ENCODE measurements at places on chromosomes 4 and X.

GRCh38 chr4:118993333-118993732 is 104.7 kb downstream of the SYNPO2 start:
- DNase-seq: no peak

- DNase-seq: no peak
These were observed 223.4 kb downstream of the FAM47B start for GRCh38 chrX:35166023-35166422.

GRCh38 chrX:107107459-107107858 is 11.2 kb downstream of the RBM41 start:
- no peak for DNase-seq

- DNase-seq: no peak
These were observed 51.5 kb upstream of the FAM241A start for GRCh38 chr4:112093636-112094202.

DNA sequence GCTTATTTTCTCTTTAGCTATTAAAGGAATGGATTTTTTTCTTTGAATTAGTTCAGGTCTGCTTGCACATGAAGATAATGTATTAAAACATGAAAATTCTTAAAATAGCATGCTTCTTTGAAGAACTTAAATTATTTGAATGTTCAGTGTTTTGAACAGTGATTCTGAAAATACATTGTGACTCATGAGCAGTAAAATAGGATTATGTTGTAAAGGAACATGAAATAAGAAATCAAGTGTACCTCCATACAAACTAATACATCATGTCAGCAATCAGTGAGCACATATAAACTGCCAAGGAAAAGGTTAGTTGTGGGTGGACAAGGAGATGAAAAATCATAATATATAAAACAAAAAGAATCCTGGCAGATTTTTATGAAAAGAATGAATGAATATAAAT is 66.1 kb downstream of the SNX25 start:
- DNase-seq: no peak

DNA sequence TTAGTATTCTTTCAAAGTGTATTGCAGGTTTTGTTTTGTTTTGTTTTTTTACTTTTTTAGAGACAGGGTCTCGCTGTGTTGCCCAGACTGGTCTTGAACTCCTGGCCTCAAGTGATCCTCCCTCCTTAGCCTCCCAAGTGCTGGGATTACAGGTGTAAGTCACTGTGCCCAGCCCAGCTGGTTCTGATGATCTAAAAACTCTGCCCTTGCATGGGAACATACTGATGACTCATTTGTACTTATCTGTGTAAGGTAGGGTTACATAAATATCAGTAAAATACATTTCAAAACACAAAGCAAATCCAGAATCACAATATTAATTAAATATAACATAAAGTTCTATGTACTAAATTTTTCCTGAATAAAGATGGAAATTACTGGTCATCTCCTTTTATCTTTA is 7.4 kb upstream of the SLC9B1 start:
- no peak for DNase-seq

DNA sequence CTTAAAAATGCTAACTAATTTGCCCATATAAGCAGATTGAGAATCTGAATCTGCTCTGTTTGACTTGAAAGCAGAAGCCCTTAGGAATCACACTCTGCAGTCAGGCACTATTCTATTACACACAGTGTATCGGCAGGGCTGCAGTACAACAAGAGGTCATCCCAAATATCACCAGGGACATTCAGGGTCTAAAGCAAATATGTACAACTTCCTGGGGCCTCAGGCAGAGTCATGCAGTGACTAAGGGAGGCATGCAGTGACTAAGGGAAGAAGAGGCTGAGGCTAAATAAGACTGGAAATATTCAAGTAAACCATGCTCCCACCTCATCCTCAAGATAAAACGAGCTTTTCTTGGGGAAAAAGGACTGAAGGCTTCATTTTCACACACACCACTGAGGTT is 20.9 kb downstream of the MAPK10 start:
- peak; percentile 47 for DNase-seq

GRCh38 chr4:92237559-92237958 is 66.2 kb upstream of the GRID2 start:
- DNase-seq: no peak

- DNase-seq: no peak
These were observed 208.2 kb downstream of the EVC2 start for GRCh38 chr4:5500165-5500564.

DNA sequence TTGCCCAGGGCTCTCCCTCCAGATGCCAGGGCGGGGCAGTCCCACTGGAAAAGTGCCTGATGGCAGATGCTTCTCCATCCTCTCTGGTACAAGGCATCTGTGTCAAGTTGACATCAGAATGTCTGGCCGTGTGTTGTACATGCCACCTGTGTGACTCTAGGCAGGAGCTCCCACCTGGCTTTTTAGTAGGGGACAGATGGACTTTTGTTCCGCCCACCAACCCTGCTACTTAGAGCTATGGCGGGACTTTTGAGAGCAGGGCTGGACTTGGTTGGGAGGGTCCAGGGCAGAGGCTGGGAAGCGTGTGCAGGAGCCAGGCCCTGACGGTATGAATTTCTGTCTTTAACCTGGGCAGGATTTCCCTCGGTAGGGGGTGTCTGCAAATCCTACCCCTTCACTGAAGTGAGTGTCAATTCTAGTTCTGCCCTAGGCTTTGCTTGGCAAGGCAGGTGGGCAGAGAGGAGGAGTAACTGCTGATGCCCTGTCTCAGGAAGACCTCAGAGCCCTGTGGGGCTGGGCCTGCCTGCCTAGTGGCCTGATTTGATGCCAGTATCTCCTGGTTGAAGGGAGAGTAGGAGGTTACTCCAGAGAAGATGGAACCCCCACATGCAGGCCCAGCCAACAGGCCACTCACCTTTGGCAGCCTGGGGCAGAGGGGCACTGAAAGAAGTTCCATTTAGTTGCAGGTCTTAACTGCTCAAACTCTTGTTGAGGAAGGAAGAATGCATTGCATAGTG is 99.1 kb downstream of the PJA1 start:
- no peak for DNase-seq

DNA sequence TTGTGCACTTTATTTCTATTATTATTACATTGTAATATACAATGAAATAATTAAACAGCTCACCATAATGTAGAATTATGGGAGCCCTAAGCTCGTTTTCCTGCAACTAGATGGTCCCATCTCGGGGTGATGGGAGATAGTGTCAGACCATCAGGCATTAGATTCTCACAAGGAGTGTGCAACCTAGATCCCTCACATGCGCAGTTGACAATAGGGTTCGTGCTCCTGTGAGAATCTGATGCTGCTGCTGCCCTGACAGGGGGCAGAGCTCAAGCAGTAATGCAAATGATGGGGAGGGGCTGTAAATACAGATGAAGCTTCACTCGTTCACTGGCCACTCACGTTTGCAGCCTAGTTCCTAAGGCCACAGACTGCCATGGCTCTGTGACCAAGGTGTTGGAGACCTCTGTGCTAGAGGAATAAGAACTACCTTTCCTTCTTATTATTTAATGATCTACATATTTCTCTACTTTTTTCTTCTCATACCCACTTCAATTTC is 492.9 kb upstream of the INTU start:
- no peak for DNase-seq

- DNase-seq: no peak
These were observed 10.0 kb upstream of the ADD1 start for GRCh38 chr4:2833671-2834000.

DNA sequence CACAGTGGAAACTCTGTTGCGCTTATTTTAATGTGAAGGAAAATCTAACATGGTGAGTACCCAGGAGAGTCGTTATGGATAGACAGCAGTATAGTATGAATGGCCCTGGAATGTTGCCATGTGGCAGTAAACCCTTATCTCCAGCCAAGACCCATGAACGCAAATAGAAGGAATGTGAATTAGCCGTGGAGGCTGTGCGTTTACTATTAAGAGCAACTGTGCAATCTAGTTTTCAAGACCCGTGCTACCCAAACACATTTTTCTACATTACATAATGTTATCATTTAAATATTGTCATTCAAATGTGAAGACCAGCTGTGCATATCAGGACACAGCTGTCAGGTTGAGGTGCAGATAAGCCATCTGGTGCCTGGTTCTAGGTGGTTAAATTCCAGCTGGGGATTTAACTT is 13.3 kb upstream of the AGA start:
- DNase-seq: peak; percentile 84

DNA sequence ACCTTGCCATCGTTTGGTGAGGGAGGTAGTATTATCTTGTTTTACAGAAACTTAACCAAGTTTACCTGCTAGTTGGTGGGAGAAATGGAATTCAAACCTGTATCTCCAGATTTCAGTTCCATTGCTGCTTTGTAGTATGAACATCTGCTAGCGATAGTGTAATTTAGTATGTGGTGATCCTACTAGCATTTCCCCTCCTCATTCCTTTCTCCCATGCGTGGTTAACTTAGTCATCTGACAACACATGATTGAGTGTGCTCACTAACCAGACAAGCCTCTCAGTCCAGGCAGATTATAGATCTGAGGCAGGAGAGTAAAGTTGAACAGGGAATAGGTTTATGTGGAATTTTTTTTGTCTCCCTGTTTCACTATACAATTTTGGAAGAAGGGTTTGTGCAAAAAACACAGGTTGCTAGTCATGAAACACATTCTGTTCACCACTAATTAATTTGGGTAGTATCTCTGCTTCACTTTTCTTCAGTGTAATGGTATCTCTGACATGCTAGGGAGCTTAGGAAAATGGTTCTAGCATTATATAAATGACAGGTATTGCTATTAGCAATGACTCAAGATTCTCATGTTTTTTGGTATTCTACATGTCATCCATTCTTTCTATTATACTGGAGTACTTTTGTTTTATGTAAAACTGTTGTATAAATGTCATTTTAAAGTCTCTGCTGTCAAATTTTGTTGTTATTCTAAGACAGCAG is 21.7 kb downstream of the RBPJ start:
- peak; percentile 88 for DNase-seq

DNA sequence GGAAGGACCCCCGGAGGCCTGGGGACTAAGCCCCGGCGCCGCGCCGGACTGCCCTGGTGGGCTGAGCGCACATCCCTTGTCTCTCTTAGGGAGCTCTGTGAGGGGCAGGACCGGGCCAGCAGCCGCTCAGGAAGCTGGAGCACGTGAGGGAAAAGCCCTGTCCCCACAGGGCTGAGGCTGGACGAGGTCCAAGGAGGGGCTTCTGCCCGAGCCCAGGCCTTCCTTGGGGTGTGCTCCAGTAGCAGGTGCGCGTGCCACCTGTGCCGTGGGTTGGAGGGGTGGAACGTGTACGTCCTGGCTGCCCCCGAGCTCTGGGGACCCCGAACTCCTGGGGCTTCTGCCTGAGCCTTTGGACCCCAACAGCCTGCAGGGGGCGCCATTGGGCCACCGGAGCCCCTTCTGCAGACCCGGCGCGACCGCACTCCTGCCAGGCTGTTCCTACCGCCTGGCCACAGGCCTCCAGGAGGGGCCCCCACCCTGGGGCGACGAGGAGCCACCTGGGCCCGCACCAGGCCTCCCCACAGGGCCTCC is 27.2 kb downstream of the TACC3 start:
- peak; percentile 66 for DNase-seq

GRCh38 chrX:5807181-5807580 is 421.5 kb downstream of the NLGN4X start:
- no peak for DNase-seq

- peak; percentile 39 for DNase-seq
These were observed 5.1 kb downstream of the AFF1 start for GRCh38 chr4:86939729-86940575.

- DNase-seq: no peak
These were observed 104.4 kb downstream of the ASMT start for GRCh38 chrX:1719270-1719669.

GRCh38 chr4:813900-814299 is 12.0 kb downstream of the CPLX1 start:
- no peak for DNase-seq

DNA sequence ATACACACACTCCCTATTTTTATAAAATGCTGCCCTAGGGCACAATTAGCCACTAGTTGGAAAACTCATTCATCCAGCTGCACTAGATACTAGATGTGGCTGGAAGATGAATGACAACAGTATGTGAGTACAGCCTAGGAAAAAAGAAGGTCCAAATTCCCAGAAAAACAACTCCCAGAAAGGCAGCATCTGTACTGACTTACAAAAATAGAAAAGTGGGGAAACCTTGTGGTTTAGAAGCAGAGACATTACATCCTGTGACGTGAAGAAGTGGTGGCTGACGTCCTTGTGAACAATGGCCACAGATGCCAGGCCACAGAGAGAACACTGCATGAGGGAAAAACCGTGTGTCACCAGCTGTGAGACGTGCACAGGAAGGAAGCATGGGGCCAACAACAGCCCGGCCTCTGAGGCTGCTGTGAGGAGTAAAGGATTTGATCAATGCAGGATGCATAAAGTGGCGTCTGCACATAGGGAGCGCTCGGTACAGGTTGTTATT is 81.2 kb downstream of the SPRY1 start:
- peak; percentile 25 for DNase-seq

DNA sequence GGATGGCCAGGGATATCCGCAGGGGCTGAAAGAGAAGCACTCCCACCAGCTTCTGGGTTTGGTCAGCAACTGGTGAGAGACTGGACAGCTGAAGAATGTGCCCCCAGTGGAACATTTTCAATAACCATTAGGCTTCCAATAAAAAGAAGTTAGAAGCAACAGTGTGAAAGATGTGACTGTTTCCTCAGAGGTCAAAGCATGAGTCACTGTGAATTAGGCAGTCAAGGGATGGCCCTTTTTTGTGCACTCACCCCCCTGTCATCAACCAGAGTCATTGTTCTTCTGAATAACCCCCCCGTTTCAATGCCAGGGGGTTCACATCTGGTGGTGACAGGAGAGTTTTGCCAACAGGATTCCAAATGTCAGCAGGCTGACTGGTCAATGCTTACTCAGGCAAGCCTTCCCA is 74.6 kb upstream of the SH3RF1 start:
- no peak for DNase-seq

GRCh38 chrX:7170898-7171297 is 22.9 kb upstream of the PUDP start:
- DNase-seq: peak; percentile 27

- no peak for DNase-seq
These were observed 200.2 kb downstream of the LRBA start for GRCh38 chr4:150814873-150815272.

GRCh38 chr4:112251019-112251643 is 19.5 kb downstream of the AP1AR start:
- no peak for DNase-seq

DNA sequence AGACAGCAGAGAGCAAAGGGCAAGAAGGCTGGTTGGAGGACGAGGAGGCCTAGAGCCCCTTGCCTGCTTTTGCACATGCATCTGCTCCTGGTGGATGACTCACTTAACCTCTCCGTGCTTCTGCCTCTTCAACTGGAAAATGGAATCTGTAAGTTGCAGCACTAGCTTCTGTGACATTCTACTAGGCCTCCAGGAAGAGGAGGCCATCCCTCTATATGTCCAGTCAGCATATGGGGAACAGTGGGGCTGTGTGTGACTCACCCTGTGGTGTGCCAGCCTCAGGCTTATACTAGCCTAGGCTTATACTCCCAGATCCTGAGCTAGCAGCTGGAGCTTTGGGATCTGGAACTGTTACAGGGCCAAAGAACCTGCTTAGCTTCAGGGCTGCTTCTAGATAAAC is 36.0 kb downstream of the RTL9 start:
- no peak for DNase-seq

GRCh38 chrX:45758319-45758718 is 557.6 kb upstream of the DIPK2B start:
- DNase-seq: no peak
